ENCODE measurements at places on chromosomes 1 and 21.

DNA sequence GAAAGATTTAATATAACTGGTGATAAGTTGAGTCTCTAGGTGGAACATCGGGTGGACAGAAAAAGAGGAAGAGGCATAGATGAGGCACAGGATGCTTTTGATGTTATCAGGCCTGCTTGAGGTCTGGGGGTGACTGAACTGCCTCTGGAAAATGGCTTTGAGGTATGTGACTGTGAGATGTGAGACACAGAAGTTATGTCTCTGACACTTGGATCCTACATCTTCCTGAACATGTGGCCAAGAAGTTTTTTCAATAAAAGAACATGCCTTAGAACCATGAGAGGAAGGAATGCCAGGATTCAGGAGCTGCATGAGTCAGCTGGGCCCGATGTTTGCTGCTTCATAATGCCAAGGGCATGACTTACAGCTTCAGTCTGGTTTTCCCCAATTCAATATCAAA, 11.5 kb upstream of the AIM2 start:
- no peak for DNase-seq

- no peak for DNase-seq
Measured at GRCh38 chr1:12666141-12666735, 22.4 kb downstream of the AADACL4 start.

GRCh38 chr1:4634793-4635406, 19.5 kb upstream of the AJAP1 start:
- no peak for DNase-seq

- DNase-seq, result no peak
Measured at GRCh38 chr21:36904093-36904666, 62.3 kb downstream of the HLCS start.

DNA sequence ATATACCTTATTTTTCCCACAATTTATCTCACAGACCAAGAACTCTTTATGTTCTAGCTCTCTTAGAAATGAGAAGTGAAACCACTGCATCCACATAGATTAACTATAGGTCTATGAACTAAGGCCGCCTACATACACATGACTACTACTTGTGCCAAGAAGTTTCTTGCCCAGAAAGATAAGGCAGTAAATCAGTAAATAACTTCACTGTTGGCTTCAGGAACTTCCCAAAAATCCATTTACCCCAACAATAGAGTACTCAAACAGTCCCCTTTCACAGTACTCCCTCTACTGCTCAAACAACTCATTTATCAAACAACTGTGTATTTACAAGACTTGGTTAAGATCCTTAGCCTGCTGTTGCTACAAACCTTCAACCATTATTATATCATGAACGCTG, 96.5 kb downstream of the NME7 start:
- no peak for DNase-seq

DNA sequence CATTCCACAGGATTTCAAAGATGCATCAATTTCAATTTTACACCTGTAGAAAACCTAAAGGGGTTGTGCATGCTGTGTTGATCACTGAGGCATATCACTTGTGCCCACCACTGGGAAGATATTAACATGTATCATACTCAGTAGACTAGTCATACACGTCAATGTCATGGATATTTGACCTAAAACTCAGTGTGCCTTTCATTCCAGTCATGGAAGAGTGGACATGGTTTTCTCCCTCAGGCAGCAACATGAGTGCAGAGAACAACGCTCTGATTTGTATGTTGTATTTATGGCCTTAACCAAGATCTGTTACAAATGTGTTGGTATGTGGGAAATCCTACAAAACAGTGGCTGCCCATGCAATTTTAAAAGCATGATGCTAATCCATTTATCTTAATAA, 6.1 kb upstream of the C1orf53 start:
- DNase-seq, result no peak

DNA sequence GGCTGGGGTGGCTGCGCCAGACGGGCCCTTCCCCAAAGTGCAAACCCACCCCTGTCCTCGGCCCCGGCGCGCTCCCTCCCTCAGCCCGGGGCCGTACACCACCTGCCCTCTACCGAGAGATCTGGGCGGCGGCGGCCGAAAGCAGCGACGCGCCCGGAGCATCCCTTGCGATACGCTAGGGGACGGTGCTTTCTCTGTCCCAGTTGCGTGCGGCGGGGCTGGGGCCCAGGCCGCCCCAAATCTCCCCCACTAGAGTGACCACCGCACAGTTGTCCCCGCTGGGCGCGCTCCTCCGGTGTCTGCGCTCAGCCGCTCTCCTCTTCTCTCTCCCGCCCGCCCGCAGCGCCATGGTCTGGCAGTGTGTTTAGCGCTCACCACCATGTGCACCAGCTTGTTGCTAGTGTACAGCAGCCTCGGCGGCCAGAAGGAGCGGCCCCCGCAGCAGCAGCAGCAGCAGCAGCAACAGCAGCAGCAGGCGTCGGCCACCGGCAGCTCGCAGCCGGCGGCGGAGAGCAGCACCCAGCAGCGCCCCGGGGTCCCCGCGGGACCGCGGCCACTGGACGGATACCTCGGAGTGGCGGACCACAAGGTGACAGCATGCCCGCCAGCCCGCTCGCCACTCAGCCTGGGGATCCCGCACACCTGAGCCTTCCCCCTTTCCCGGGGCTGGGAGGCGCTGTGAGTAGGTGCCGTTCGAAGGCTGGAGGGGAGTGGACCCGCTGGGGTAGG, 1.0 kb downstream of the ST6GALNAC5 start:
- no peak for DNase-seq

GRCh38 chr1:1082239-1082775, 8.2 kb upstream of the RNF223 start:
- no peak for DNase-seq

GRCh38 chr1:86119214-86119764, 37.3 kb downstream of the COL24A1 start:
- DNase-seq, result no peak

- no peak for DNase-seq
Measured at GRCh38 chr21:43723648-43724047, 4.7 kb downstream of the PDXK start.

GRCh38 chr21:17854745-17855144, 35.6 kb upstream of the C21orf91 start:
- DNase-seq, result no peak

- no peak for DNase-seq
Measured at GRCh38 chr1:222010306-222010705, 268.4 kb upstream of the DUSP10 start.
